Stimulated activated CD8-positive, alpha-beta memory T cell treated with anti-CD3 and anti-CD28 coated beads, Interleukin-4, amount 100 ng/mL, for 1 hour (primary cell): ENCODE measurements at places on chromosomes 2 and 18.

- DNase-seq = no peak
Measured at GRCh38 chr2:156182132-156182531, 150.4 kb downstream of the NR4A2 start.

DNA sequence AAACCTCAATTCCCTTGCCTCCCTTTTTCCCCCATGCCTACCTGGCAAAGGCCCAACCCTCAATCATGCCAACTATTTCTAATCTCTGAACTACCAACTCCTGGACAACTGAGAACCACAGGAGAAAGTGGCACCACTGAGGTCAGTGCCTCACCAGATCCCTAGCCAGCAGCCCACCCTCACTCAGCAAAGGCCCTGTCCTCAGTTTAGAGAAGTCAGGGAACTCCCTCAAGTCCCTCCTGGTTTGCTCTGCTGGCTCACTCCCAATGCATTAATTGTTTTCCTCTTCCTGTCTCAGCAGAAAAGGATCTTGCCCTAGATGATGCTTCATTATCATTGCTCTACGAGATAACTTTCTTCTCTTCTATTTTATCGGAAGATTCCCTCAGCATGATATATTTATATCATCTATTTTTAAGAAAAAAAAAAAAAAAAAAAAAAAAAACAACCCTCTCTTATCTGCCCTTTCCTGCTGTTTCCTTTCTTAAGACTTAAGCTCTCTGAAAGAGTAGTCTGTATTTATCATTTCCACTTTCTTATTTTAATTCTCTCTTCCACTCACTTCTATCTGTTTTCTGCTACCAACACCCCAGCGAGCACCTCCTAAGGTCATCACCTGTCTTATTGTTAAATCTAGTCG lies 22.7 kb upstream of the ZBTB14 start:
- DNase-seq = no peak

DNA sequence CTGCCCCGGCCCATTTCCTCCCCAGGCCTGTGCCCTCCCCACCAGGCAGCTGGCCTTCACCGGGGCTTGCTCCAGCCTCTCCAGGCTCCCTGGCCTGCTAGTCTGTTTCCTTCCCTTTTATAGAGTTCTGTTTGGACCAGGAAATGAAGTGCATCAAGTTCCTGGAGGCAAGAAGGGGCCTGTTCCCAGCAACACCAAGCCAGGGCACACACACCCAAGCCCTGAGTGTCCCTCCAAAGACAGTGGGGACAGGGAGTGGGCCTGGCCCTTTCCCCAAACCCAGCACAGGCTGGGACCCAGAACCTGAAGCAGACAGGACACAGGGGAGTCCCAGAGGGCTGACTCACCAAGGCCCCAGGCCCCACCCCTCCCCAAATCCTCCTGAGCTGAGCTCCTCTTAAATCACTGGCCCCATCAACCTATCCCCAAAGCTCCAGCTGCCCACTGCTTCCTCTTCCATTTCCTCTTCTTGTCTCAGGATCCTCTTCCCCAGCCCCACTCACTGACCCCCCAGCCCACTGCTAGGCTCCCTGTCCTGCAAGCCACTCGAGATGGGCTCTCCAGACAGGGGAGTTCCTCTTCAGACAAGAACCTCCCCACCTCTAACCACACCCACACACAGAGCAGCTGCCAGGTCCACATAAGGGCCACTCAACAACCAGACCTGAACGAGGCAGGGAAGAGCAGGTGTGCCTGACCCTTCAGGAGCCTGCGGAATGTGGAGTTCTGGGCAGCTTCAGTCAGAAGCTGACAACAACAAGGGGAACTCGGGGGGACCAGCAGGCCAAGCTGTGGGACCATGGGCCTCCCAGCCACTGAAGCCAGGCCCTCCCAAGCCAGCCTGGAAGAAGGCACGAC lies 74.2 kb downstream of the TNS1 start:
- no peak for DNase-seq

- DNase-seq = no peak
Measured at GRCh38 chr2:207867056-207867455, 97.3 kb upstream of the FZD5 start.

GRCh38 chr2:136107051-136108033 lies 10.6 kb downstream of the CXCR4 start:
- no peak for DNase-seq

DNA sequence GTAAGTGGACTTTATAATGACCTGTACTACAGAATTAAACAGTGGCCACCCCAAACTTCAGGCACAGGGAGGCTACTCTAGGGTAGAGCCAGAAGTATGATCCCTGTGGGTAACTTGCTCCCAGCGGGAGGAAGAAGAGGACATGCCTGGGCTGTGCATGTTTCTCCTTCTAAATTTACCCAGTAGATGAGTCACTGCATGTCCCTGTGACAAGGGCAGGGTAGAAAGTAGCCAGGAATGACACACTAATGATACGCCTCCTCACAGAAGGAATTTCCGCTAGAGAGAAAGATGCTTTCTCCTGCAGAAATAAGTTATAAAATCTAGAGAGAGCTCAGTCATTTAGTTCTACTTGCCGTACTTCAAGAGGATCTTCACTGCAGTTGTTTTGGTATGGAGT lies 7.5 kb downstream of the ACYP2 start:
- no peak for DNase-seq

- no peak for DNase-seq
Measured at GRCh38 chr2:27356056-27356381, 545 bp downstream of the GTF3C2 start.

GRCh38 chr2:108942888-108943287 lies 46.1 kb downstream of the EDAR start:
- no peak for DNase-seq

GRCh38 chr18:41693008-41693407 lies 262.0 kb upstream of the PIK3C3 start:
- DNase-seq = no peak

DNA sequence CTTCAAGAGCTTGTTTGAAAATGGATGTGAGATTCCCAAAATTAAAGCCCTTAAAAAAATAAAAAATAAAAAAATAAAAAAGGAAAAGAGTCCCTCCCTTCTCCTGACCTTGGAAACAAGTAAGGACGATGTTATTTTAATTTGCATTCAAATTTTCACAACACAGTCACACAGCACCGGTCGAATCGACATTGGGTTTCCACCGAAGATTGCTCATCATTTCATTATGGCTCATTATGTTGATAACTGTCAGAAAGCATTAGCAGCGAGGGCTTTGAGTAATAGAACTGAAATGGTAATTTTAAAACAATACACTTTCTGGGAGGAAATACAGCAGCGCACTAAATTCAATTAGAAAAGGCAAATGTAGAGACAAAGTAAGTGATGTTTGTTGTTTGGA lies 78.7 kb downstream of the EPHA4 start:
- no peak for DNase-seq

- DNase-seq = no peak
Measured at GRCh38 chr2:5453220-5454050, 238.7 kb upstream of the SOX11 start.

DNA sequence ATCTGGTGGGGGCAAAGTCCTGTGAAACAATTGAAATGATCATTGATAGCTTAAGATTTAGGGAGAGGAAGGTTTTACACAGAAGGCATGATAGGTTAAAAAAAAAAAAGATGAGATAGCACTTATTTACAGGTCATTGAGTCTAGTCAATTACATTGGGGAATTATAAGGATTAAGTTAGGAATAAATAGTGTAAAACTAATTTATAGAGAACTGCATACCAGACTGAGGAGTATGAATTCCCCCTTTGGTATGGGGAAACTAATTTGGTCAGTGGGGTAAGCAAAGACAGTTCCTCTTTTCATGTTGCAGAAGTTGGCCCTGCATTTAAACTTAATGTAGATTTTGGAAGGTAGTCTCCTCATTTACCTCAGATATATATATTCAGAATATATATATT lies 10.8 kb downstream of the GLS start:
- no peak for DNase-seq

GRCh38 chr2:168138374-168138773 lies 109.0 kb downstream of the STK39 start:
- DNase-seq = no peak

- DNase-seq = no peak
Measured at GRCh38 chr18:36153203-36153602, 23.5 kb downstream of the ELP2 start.

GRCh38 chr2:133266926-133267590 lies 301.2 kb downstream of the NCKAP5 start:
- DNase-seq = no peak

GRCh38 chr2:239153806-239154591 lies 246.8 kb downstream of the HDAC4 start:
- DNase-seq = no peak

DNA sequence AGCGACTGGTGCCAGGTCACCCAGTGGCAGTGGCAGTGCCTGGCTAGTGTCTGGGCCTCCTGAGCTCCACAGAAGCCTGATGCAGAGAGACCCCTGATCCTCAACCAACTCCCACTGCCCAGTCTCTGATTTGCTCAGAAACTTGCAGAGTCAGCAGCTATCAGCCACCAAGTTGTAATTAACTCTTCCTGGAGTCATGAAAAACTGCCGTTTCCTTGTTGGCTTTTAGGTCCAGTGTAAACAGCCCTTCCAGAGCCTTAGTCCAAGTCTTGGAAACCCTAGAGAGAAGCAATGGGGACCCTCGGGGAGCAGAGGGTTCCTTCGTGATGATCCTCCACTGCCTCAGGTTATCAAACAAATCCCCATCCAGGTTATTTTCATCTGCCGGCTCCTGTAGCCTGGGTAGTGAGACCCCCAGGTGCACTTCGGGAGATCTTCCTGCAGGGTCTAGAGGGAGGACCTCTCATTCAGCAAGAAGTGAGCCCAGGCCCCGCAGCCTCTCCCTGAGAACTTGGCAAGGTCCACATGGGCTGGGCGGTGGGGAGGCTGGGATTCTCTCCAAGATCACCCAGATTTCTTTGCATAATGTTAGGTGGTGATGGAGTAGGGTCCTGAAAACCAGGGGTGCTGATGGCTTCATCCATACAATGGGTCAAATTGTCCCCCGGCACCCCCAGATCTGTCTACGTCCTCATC lies 137.7 kb upstream of the HDAC4 start:
- no peak for DNase-seq

DNA sequence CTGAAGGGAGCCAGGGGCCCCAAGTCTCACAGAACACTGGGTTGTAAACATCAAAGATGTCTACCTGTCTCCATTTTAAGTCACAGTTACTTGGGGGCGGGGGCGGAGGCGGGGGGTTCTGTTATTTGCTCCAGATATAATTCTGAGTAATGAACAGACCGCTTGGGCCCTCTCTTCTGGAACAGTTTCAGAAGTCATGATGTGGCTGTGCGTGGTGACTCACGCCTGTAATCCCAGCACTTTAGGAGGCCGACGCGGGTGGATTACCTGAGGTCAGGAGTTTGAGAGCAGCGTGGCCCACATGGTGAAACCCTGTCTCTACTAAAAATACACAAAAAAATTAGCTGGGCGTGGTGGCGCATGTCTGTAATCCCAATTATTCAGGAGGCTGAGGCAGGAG lies 157.9 kb upstream of the APCDD1 start:
- no peak for DNase-seq

GRCh38 chr18:23853448-23854195 lies 160.9 kb upstream of the TTC39C start:
- DNase-seq = no peak

DNA sequence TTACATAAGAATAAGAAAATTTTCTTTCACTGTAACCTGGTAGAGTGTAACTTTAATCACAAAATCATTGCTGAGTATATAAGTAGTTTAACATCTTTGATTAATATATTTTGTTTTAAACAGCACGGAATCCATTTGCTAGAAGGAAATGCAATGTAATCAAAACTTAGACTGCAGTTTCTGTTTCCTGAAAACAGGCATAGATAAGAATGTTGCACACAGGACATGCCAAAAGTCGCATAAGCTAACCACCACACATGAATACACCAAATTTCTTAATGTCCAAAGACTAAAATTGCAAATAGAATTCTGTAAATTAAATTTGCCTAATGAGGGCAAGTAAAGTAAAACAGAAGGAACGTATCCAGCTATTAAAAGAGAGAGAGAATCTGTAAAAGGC lies 51.0 kb upstream of the SERPINB2 start:
- DNase-seq = no peak

DNA sequence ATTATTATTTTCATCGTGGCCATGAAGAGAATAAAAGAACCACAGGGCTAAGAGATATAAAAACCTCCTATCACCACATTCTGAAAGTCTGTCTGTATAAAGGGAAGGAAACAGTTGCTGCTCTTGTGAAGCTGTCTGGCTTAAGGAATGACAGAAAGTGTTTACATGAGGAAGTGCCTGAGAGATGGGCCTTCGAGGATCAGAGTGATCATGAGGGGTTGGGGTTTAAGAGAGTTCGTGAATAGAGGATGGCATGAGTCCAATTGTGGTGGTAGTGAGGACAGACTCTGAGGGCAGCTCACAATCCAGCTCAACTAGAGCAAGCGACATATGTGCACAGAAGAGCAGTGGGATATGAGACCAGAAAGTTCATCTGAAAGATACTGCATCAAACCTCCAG lies 65.8 kb upstream of the PIEZO2 start:
- DNase-seq = no peak

DNA sequence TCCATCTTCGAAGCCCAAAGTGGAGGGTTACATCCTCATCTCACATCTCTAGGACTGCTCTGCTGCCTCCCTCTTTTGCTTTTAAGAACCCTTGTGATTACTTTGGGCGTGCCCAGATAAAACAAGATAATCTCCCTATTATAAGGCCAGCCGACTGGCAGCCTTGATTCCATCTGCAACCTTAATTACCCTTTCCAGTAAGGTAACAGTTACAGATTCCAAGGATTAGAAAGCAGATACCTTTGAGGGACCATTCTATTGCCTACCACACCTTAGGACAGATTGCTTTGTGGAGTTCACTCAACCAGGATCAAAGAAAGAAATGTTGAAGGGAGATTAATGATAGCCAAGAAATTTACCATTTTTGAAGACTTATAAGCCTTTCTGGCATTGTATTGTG lies 250.8 kb upstream of the ACVR2A start:
- no peak for DNase-seq

DNA sequence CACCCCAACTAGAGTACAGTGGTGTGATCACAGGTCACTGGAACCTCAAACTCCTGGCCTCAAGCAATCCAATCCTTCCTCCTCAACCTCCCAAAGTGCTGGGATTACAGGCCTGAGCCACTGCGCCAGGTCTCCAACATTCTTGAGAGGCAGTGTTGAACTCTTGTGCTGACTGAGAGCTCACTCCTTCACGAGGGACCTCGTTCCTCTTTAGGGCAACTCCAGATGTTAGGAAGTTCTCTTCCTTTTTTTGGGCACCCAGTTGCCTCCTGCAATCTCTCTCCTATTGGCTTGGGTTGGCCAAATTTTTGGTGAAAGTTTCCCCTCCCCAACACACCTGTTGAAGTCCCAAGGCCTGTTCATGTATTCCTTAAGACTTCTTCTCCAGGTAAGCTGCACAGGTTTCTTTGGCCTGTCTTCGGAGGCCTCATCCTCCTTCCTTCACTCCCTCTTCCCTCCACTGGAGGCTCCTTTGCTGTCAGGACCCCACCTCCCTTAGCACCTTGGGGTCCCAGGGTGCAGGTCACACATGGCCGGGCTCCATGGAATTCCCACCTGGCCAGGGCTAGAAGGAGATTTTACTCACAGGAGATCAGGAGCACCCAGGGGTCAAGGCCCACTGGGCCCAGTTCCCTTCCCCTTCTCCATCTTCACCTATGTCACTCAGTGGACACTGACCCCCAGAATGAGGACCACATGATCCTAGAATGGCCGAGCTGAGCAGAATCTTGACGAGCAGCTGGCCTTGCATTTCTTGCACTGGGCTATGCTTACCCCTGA lies 94.6 kb upstream of the SMAD2 start:
- DNase-seq = no peak
